ENCODE measurements at places on chromosomes 3 and 15. TPM values are rescaled to one million over a fixed set of nuclear protein-coding genes. Genes with fewer than 3 reads are reported as not detected.

GRCh38 chr3:56836276-56837163 is 34.8 kb upstream of the ARHGEF3 start:
- DNase-seq = no peak

GRCh38 chr3:195384952-195385351 is 57.9 kb downstream of the ACAP2 start:
- no peak for DNase-seq

GRCh38 chr15:42365921-42366550 is 6.7 kb downstream of the CAPN3 start:
- DNase-seq = no peak

Gene BRK1
- polyA plus RNA-seq = 230 TPM

Gene CSTA
- polyA plus RNA-seq = not detected

DNA sequence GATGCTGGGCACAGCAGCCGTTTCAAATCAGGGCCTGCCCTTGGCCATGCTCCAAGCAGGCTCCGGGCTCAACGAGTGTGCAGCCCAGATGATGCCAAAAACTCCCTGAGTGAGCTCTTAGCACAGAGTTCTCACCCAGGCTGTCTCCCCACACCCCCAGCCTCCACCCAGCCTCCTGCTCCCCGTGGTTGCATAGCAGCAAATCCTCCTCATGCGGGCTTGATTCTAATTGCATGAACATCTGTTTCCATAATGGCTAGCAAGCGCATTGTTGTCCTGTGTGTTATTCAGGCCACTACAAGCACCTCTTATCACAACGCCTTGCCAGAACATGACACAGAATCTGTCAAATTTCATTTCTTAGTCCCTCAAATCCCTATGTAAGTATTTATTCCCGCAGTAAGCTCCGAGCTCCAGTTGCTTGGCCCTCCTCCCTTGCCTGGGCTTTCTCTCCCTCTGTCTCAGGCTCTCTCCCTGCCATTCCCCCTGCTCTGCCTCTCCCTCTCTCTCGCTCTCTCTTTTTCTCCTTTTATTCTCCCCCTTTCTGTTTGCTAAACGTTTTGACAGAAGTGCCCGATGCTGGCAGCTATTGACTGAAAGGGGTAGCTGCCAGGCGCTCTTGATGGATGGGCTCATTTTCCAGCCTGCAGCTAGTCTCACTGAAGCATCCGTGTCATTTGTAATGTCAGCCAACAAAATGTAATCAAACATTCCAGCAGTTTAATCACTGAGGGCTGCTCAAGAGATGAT is 306.5 kb downstream of the IL20RB start:
- no peak for DNase-seq

Gene CCR3
- polyA plus RNA-seq = 0.22 TPM

GRCh38 chr3:179706233-179706632 is 53.4 kb downstream of the USP13 start:
- DNase-seq = no peak

DNA sequence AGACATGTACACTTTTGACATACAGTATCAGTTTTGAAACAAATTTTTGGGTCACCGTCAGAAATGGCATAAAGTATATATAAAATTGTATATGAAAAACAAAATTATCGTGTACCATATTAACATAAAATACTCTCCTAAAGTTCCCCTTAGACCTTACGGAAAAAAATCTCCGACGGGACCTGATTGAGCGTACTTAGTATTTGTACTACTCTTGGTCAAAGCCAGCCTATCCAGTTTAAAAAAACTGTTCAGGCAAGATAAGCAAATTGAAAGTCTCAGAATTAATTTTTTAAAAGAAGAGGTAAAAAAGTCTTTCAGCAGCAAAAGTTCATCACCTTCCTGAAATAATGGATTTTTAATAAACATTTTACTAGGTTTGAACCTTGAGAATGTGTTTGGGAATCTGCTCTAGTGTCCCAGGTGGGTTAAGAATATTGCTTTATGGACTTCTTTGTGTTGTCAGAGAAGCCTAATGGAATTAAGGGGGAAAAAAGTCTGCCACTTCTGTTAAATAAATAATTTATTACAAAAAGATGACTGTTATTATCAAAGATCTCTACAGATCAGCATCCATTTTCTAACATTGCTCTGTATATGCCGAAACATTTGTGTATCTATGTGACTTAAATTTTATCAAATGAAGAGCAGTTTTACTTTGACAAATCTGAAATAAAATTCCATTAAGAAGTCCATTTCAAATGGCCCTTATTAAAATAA is 48.6 kb downstream of the ZBTB20 start:
- no peak for DNase-seq

GRCh38 chr3:127184870-127185216 is 8.1 kb upstream of the PRR23E start:
- DNase-seq = no peak

Gene ADAMTSL3
- not detected for polyA plus RNA-seq

DNA sequence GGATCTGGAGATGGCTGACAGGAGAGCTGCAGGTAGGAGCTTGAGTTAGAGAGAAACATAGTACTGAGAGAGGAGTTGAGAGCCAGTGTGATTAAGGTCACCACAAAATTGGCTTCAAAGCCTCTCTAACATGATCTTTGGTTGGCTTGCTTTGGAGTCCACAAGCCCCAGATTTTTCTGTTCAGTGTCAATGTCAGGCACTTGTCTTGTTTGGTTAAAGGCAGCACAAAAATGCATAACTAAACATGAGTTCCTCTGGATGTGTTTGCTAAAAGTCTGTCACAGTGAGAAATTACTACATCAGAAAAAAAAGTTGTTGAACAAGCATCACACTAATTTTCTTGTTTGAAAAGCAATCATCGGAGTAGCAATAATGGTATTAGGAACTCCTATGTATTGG is 440.5 kb downstream of the NTRK3 start:
- DNase-seq = no peak

DNA sequence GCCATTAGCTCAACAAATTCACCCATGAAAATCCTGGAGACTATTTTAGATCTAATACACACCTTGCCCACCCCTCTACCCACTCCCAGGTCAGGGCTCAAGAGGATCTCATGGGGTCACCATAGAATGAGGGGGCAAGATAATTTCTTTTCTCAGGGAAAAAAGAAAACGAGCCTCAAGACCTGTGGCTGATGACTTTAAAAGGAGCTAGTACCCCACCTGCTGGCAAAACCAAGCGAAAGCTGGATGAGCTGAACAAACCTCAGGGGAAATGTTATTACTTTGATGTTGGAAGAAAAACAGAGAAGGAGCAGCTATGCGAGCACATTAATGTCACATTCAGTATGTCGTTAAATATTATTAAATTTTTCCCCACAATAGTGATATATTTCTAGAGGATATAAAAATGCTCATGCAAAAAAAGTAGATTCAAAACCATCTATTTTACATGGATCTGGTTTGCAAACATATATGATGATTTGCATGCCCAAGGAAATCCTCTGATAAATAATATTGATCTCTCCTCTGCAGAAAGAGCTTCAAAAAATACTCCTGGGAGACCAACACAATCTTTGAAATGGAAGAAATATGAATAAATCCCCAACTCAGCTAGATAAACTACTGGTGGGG is 37.7 kb downstream of the PLD1 start:
- DNase-seq = no peak

Gene LRRC58
- polyA plus RNA-seq = 8.0 TPM

DNA sequence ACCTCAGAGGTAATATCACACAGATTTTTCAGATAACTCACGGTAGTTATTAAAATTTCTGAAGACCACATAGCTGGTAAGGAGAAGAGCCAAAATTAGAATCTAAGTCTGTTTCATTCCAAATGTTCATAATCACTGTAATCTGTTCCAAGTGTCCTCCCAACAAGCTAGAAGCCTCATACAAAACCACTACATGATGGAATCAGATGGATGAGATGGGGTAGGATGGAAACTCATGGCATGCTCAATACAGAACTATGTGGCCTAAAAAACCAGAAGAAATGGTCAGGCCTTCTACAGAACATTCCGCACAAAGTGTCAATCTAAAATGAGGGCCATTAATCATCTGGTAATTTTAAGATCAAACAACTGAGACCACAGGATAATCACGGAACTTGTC is 91.8 kb downstream of the THBS1 start:
- no peak for DNase-seq

GRCh38 chr3:55000546-55000945 is 72.7 kb upstream of the LRTM1 start:
- DNase-seq = no peak

GRCh38 chr3:113133140-113133539 is 78.2 kb upstream of the BOC start:
- no peak for DNase-seq

- DNase-seq = no peak
These were observed 59.4 kb upstream of the IMPG2 start for GRCh38 chr3:101379658-101380376.

GRCh38 chr3:41915353-41915752 is 46.5 kb downstream of the ULK4 start:
- no peak for DNase-seq

Gene XCR1
- polyA plus RNA-seq = not detected

Gene ALDH1A3
- polyA plus RNA-seq = not detected

DNA sequence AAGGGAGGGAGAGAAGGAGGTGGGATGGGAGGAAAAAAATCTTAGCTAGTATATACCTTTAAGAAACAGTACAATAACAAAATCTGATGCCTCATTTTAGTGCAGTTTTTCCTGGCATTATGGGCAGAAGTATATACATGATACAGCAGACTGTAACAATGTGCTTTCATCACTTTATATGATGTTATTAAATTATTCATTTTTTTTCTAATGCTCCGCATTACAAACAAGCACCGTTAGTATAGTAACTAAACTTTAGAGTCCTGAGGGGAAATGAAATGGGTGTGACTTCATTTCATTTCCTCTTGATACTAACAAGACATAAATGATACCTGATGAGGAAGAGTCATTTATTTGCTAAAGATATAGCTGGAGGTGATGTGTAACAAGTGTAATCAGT is 325.3 kb downstream of the ZNF385D start:
- DNase-seq = no peak

DNA sequence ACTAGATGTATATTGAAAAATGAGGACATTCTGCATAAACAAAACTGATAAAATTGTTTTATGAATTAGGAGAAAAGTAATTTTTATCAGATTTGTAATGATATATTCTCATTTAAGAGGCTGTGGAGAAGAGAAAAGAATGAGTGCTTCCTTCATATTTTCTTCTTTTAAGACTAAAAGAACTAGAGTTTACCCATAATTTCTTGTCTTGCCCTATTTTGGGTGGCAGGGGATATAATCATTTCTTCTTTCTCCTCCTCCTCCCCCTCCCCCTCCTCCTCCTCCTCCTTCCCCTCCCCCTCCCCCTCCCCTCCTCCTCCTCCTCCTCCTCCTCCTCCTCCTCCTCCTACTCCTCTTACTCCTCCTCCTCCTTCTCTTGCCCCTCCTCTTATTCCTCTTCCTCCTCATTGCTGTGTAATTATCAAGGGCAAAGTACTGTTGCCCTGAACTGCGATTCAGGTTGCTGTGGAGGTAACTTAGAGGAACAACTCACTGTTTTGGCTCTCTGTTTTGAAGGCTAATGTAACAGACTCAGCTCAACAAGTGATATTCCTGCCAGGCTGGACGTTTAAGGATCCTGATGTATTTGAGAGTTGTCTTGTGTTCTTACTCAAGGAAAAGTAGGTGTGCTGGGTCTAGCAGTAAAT is 555.4 kb downstream of the AGBL1 start:
- no peak for DNase-seq

Gene SLC7A14
- not detected for polyA plus RNA-seq

- DNase-seq = no peak
These were observed 541.1 kb downstream of the MECOM start for GRCh38 chr3:169122416-169122815.

Gene ATP13A4
- polyA plus RNA-seq = not detected

DNA sequence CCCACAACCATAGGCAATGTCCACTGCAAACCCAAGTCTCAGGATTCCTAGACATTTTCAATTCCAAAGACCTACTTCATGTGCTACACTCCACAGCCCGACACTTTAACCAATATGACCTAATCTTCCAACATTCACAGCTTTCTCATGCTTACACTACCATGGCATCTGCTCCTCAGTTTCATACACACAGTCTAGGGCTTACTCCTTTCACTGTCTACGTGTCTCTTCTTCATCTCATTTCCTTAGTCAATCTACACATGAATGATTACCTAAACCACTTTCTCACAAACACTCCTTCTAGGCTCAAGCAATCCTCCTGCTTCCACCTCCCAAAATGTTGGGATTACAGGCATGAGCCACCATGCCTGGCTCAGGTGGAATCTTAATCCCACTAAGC is 106.3 kb downstream of the STAG1 start:
- DNase-seq = no peak

Gene UCN2
- not detected for polyA plus RNA-seq

Gene GOLGA8T
- not detected for polyA plus RNA-seq

Gene SLC12A8
- polyA plus RNA-seq = not detected

- no peak for DNase-seq
These were observed 4.0 kb downstream of the MUC4 start for GRCh38 chr3:195807681-195808121.

GRCh38 chr15:40155270-40155910 is 5.5 kb upstream of the BUB1B start:
- no peak for DNase-seq

GRCh38 chr3:98978068-98978811 is 76.7 kb upstream of the DCBLD2 start:
- no peak for DNase-seq

DNA sequence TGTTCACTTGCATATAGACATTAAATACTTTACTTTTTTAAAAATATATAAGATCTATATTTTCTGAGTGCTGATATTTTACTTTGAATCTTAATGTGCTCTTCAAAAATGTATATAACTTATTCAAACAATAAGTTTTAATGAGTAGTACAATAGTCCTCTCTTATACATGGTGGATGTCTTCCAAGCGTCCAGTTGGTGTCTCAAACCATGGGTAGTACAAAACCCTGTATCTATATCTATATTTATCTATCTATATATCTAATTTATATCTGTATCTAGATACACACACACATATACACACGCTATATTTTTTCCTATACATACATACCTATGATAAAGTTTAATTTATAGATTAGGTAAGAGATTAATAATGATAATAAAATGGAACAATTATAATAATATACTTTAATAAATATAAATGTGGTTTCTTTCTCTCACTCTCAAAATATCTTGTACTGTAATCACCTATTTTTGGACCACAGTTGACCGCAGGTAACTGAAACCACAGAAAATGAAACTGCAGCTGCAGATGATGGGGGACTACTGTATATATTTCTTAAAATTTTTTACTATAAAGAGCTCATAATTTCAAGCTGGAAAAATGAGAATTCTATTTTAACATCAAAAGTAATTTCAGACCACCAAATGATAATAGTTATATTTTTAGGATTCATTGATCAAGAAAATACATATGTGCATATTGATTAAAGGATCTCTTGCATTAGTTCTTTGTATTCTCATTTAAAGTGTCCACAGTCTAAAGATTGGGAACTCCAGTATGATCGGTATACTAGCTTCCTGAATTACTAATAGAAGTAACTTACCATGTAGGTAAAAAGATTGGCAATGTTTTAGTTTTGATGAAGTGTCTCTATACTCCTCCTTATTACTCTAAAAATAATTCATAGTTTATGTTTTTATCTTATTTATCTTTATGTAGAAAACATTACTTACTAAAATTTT is 215.1 kb upstream of the MLF1 start:
- no peak for DNase-seq

GRCh38 chr3:64954995-64955636 is 267.3 kb upstream of the ADAMTS9 start:
- no peak for DNase-seq

Gene FBLN2
- 3.2 TPM for polyA plus RNA-seq

GRCh38 chr15:76533060-76533820 is 196.7 kb downstream of the ISL2 start:
- DNase-seq = no peak

All from CD8-positive, alpha-beta memory T cell (primary cell).